Coronary artery (tissue), 2 donors: ENCODE measurements at places on chromosomes 11 and 22.
A peak's percentile ranks its signal among the peaks of the same experiment; 100 is the strongest.

- peak; percentile 85 for DNase-seq
These were observed 76.5 kb upstream of the ARFGAP3 start for GRCh38 chr22:42933485-42934091.

DNA sequence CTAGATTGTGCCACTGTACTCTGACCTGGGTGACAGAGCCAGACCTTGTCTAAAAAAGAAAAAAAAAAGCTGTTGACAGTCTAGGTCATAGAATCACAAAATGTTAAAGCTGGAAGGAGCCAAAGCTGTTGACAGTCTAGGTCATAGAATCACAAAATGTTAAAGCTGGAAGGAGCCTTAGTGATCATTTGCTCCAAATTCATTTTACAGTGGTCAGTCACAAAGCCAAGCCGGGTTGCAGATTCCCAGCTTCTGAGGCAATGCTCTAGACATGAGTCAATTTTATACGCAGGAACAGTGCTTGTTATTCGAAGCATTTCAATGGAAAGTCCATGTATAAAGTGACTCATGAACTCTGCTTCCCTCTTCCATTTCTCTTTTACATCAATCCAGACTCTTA lies 47.4 kb downstream of the SYT13 start:
- no peak for DNase-seq

GRCh38 chr22:44426981-44427380 lies 71.1 kb downstream of the RTL6 start:
- no peak for DNase-seq

DNA sequence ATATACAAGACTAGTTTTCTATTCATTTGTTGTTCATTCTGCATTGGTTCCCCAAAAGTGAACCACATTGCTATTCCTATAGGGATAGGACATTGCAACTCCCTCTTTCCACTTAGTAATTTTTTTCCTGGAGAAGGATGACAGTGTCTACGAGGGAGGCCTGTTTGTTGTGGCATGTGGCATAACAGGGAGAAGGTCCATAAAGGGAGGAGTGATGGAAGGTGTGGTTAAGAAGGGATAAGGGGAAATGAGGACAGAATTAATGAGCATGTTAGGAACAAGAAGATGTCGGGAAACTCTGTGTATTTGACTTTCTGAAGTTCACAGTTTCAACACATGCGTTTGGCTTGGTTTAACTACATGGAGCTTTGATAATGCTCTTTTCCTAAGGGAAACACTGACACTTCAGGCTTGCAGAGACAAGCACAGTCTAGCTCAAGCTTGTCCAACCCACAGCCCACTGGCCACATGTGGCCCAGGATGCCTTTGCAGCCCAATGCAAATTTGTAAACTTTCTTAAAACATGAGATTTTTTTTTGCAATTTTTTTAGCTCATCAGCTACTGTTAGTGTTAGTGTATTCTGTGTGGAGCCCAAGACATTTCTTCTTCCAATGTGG lies 149.7 kb downstream of the TRPC6 start:
- DNase-seq, result no peak

GRCh38 chr11:60910711-60911380 lies 3.1 kb upstream of the TMEM109 start:
- no peak for DNase-seq

- DNase-seq, result no peak
These were observed 23.3 kb downstream of the MICAL2 start for GRCh38 chr11:12133547-12134235.

DNA sequence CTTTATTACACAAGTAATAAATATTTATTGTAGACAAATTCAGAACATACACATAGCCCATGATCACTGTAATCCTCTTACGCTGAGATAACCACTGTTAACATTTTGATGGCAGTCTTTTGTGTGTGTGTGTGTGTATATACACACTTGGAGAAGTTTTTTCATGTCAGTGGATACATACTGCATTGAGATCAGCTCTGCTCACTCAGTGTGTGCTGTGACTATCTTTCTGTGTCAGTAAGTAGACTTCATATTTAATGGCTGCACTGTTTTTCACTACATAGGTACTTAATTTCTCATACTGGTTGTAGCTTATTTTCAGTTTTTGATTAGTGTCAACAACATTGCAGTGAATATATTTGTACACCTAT lies 82.9 kb downstream of the FAM83F start:
- no peak for DNase-seq

- DNase-seq, result no peak
These were observed 98.3 kb upstream of the CHRM4 start for GRCh38 chr11:46489656-46490560.

DNA sequence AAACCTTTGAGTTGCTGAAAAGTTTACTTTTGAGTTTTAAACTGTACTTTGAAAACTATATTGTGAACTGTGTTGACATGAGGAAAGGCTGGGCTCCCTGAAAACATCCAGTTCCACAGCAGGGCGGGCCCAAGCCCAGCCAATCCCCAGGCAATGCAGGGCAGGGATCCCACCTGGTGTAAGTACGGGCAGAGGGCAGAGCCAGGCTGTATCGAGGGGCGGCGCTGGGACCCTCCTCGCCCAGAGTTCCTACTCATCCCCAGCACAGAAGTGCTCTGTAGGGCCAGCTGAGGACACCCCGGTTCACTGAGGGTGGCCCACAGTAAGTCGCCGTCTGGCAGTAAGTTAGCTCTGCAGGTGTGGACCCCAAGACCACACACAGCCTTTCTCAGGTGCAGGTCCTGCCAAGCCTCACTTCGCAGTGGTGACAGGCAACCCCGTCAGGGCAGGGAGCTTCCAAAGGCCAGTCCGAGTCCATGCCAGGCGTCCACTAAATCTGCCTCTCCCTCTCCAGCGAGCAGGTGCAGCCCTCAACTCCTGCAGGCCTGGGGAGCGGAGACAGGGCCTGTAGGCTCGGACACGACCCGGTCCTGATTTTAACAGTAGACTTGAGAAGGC lies 6.3 kb downstream of the RASSF7 start:
- DNase-seq, result no peak

GRCh38 chr11:134763030-134763388 lies 351.0 kb upstream of the B3GAT1 start:
- no peak for DNase-seq

DNA sequence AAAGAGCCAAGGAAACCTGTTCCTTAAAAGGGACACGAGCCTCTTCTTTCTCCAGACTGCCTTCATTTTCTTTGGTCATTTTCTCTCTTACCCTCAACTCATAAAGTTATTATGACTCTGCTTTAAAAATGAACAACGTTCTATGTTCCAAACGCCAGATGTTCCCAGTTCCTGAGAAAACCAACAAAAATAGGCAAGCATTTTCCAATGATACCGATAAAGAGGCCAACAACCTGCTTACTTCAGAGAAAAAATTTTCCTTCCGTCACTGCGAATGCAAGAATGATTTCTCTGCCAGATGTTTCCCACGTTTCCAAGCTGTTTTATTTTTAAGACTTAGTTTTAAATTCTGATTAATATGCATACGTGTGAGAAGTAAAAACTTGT lies 315 bp upstream of the TRPC6 start:
- DNase-seq, result no peak

DNA sequence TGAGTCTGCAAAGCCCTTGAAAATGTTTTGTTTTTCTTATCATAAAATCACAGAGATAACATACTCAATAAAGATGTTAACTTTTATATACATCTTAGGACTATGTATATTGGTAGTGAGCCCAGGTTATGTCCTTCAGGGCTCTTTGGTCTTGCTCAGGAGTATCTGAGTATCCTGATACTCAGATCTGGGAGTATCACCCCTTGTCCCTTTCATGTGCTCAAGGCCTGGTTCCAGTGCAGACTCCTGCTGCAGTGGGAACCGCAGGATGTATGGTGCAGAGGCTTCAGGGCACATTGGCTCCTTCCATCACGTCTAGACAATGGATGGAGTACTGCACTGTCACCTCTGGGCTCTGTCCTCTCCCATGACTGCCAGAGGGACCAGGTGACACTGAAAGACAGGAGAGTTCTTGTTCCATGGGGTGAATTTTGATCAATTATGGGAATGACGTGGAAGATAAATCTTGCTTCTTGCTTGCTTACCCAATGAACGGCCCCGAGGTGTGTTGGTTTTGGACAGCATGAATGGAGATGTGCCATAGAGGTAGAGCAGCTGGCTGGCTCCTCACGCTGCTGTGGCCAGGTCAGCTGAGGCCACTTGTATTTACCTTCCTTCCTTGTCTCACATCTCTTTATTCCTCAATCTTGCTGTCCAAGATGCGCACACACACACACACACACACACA lies 215.5 kb downstream of the ARHGAP42 start:
- no peak for DNase-seq
